ENCODE measurements at places on chromosomes 4 and X.

DNA sequence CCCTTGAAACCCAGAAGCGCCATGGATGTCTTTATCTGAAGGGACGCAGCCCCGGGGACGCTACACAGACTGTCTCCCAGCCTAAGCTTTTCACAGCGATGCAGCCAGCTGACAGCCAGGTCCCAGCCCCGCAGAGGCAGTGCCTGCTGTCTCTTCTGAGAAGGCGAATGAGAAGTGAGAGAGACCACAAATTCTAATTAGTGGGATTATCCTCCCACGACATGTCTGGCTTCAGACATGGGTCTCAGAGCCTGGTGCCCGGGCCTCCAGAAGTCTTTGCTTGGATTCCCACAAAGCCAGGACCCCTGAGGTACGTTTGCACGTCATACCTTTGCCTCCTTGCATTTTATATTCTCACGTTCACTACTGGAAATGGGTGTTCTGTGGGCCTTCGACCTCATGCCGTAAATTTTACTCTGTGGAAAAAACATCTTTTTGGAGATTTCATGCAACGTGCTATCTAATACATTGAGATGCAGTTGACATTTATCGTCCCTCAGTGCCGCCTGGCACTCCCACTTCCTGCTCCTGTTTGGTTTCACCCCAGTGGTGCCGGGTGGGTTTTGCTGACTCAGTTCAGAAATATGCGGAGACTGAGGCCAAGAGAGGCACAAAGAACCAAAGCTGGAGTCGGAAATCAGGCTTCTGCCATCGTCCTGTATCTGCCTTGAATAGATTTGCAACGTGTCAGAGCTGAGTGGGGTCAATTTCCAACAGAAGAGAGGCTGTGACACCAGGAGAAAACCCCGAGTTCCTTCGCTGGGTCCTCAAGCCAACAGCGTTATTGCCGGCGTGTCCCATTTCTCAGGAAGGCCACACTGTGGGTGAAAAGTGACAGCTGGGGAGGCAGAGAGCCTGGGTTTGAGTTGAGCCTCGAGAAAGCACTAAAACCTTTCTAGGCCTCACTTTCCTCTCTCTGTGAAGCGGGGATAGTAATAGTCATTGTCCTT, 114.4 kb downstream of the STK32B start:
- H3K4me1 ChIP-seq = no peaks in the 10 kb centered on the region
- H3K4me3 ChIP-seq = no peak overlapping the region

DNA sequence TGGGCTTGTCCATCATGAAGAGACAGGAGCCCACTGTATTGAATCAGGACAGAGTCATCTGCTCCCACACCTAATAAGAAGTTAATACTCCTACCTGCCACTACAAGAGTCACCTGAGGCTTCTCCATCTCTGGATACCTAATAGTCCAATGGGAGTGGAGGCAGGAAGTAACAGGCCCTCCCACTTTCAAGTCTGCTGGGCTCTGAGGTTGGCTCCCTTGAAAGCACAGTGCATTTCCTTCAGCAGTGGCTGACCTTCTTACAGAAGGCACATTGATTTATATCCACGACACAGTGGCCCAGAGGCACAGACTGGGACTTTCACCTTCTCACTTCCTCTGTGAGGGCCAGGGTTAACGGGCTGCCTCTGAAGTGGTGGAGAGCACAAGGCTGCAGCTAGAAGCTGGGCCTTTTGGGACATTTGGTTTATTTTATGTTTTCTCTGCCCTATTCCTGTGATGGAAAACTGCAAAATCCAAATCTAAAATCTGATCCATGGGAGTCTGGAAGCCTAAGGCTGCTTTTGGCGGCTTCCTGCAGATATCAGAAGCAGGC, 38.1 kb downstream of the FRG2 start:
- H3K4me3 ChIP-seq = no peak overlapping the region
- no peak for DNase-seq
- H3K27me3 ChIP-seq = no peaks in the 10 kb centered on the region
- no peak overlapping the region for H3K27ac ChIP-seq
- no peaks in the 10 kb centered on the region for H3K4me1 ChIP-seq

DNA sequence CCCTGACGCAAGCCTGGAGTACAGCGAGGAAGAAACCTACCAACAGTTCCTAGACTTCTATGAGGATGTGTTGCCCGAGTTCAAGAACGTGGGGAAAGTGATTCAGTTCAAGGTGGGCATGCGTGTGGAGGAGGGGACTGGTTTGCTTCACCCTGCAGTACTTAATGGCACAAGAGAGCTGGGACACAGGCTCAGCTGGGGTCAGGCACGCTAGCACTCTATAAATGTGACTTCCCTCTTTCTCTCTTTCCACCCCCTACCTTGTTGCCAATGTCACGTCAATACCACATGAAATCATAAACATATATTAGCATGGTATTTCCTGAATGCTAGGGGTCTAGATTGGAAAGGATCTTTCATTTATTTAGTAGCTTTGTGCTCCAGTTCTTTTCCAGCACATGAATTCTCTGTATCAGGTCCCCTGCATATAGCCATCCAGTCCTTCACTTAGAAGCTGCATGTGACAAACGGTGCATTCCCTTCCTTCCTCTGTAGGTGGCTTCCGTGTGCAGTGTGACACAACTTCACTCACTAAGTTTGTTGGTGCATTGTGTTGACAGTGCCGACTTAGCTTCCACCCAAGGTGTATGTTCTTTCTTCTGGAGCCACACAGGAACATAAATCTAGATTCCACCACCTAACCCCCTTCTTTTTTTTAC, 25.6 kb downstream of the ZRSR2 start:
- peaks cover 38% of the 10 kb centered on the region for H3K4me1 ChIP-seq
- peak overlapping the region; percentile 36 for H3K4me3 ChIP-seq
- H3K27me3 ChIP-seq = no peaks in the 10 kb centered on the region
- H3K27ac ChIP-seq = peak overlapping the region; percentile 72

DNA sequence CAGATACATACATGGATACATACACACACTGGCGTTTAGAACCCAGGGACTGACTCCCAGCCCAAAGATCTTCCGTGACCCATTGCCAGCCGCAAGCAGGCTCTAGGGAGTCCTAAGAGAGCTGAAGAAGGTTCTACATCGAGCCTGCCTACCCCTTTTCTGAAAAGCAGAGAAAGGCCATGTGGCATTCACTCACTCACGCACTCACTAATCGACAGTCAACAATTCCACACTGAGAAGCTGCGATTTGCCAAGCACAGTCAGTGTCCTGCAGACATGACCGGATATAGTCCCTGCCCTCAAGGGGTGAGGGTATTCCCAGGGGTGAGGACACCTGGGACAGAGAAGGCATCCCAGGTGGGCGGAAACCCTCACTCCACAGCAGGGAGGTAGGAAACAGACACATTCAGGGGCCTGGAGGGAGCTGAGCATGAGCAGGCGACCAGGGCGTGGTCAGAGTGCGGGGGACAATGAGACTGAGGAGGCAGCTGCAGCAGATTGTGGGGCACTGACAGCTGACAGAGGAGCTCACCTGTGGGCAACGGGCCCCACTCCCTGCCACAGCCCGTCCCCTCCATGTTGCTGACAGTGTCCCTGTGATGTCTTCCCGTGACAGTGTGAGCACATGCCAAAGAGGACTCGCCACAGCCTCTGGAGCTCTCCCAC, 13.2 kb upstream of the MAN2B2 start:
- no peaks in the 10 kb centered on the region for H3K36me3 ChIP-seq
- H3K4me3 ChIP-seq = no peak overlapping the region
- H3K4me1 ChIP-seq = peaks cover 2% of the 10 kb centered on the region

GRCh38 chrX:52598886-52599285, 55.8 kb downstream of the SSX7 start:
- DNase-seq = no peak
- H3K27me3 ChIP-seq = no peaks in the 10 kb centered on the region
- no peaks in the 10 kb centered on the region for H3K4me1 ChIP-seq
- no peaks in the 10 kb centered on the region for H3K36me3 ChIP-seq

DNA sequence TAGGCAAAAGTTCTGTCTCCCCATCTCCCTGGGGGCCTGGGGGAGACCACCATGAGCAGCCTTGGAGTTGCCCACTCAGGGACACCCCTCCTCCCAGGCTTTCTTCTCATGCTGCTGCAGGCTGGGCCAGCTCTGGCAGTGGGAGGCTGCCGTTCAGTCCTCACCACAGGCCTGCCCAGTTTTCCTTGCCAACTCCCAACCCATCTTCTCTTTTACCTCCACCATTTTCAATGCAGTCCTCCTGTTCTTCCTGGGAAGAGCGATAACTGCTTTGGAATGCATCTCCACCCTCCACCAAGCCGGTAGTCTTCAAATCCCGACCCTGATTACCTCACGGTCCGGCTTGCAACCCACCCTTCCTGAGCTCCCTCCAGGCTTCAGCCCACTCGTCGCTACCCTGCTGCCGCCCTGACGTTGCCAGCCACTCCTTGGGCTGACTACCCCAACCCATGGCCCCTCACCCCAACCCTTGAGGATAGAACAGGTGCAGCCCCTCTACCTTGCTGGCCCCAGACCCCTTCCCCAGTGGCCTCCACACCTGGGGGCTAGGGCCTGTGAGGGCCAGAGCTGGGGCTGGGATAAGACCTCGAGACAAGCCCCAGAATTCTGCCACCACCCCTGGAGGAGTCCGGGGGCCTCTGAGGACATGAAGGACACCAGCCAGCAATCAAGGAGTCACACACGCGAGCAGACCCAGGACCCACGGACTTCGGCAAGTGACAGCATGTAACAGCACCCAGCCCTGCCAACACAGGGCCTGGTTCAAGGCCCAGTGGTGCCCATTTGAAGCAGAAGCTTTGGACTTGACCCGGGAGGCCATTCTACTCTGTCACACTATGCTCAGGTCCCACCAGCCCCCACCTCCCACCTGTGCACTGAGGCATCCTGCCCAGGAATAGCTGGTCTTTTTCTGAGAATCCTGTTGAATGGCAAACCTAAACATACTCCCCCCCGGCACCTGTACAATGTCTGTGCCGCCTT, 9.2 kb downstream of the WDR1 start:
- H3K27me3 ChIP-seq = no peaks in the 10 kb centered on the region
- H3K27ac ChIP-seq = peak overlapping the region; percentile 64
- H3K4me3 ChIP-seq = peak overlapping the region; percentile 70
- no peak for DNase-seq

GRCh38 chr4:117284736-117285135, 199.4 kb upstream of the TRAM1L1 start:
- H3K27me3 ChIP-seq = no peaks in the 10 kb centered on the region
- no peaks in the 10 kb centered on the region for H3K36me3 ChIP-seq
- no peak overlapping the region for H3K27ac ChIP-seq
- H3K4me3 ChIP-seq = no peak overlapping the region
- DNase-seq = no peak
- H3K4me1 ChIP-seq = no peaks in the 10 kb centered on the region

DNA sequence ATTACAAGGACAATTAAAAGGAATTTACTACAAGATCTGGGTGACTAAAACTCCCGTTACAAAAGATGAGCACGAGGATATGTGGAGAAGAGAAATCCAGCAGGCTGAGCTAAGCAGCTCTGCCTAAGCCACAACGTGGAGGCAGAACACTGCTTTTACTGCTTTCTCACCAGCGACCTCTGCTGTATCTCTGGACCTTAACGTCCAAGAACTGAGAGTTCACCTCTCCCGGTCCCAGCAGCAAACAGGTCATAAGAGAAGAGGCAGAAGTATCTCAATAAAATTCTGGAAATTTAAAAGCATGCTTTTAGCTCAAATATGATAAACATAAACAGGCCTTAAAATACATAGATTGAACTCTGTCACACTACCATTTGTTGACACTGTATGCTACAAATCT, 81.0 kb downstream of the ADGRA3 start:
- peaks cover 10% of the 10 kb centered on the region for H3K4me1 ChIP-seq
- no peak overlapping the region for H3K27ac ChIP-seq

GRCh38 chrX:68083510-68083909, 349.8 kb downstream of the OPHN1 start:
- no peak for DNase-seq
- H3K36me3 ChIP-seq = no peaks in the 10 kb centered on the region
- H3K27ac ChIP-seq = no peak overlapping the region
- H3K4me3 ChIP-seq = no peak overlapping the region

- H3K4me1 ChIP-seq = peaks cover 40% of the 10 kb centered on the region
- peaks cover 17% of the 10 kb centered on the region for H3K36me3 ChIP-seq
- no peak overlapping the region for H3K27ac ChIP-seq
- H3K27me3 ChIP-seq = no peaks in the 10 kb centered on the region
Measured at GRCh38 chrX:136784231-136784630, 3.5 kb upstream of the ARHGEF6 start.

DNA sequence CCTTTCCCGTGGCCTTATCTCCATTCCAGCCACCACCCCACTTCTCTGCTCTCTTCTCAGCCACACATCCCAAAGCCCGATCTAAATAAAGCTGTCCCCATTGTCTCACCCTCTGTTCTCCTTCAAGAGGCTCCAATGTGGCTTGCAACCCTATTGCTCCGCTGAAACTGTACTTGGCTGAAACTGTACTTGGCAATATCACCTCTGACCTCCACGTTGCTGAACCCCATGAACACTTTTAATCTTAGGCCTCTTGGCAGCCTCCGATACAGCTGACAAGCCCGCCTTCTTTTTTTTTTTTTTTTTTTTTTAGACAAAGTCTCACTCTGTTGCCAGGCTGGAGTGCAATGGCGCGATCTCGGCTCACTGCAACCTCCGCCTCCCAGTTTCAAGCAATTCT, 12.1 kb downstream of the DCTD start:
- H3K36me3 ChIP-seq = peaks cover 41% of the 10 kb centered on the region
- DNase-seq = no peak
- no peaks in the 10 kb centered on the region for H3K27me3 ChIP-seq
- H3K4me1 ChIP-seq = peaks cover 4% of the 10 kb centered on the region

DNA sequence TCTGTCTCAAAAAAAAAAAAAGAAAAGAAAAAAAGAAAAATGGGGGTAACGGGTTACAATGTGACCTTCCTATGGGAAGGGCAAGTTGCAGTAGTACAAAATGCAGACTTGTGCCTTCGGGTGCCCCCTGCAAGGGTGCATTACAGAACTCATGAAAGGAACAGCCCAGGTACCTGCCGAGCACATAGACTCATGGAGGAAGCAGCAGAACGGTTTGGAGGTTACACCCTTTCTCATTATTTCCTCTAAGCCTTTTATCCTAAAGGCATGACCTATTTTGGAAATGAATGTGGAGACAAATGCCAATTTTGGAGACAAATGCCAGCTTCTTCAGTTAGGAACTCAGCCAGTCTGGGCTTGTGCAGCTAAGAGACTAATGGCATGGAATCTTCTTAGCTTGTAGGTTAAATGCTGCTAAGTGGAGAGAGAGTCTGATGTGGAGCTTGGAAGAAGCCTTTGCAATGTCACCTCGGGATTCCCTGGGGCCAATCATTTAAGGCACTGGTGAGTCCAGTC, 44.1 kb upstream of the PRKX start:
- peaks cover 7% of the 10 kb centered on the region for H3K27me3 ChIP-seq
- H3K4me1 ChIP-seq = no peaks in the 10 kb centered on the region
- H3K36me3 ChIP-seq = no peaks in the 10 kb centered on the region
- no peak overlapping the region for H3K27ac ChIP-seq
- H3K4me3 ChIP-seq = no peak overlapping the region

DNA sequence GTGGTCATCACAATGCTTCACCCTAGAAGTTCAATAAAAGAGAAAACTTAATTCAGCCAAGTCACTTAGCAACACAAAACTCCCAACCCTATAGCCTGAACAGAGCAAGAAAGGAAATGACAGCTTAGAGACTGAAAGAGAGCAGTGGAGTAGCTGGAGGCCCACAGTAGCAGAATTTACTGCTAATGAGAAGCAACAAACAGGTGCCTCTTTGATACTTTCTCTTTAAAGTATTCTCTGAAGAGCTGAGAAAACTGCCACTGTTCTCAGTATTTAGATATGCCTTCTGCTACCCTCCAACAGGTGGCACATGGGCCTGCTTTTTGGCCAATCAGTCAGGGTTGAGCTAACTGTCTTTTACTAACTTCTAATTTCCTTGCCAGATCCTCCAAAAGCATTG, 240.0 kb downstream of the GPC3 start:
- H3K36me3 ChIP-seq = no peaks in the 10 kb centered on the region
- DNase-seq = no peak
- no peaks in the 10 kb centered on the region for H3K27me3 ChIP-seq
- H3K4me1 ChIP-seq = peaks cover 22% of the 10 kb centered on the region

- H3K27me3 ChIP-seq = peaks cover 4% of the 10 kb centered on the region
- no peak overlapping the region for H3K27ac ChIP-seq
- H3K36me3 ChIP-seq = no peaks in the 10 kb centered on the region
- no peak overlapping the region for H3K4me3 ChIP-seq
Measured at GRCh38 chr4:47752214-47752613, 85.7 kb downstream of the CORIN start.

All from T-helper 2 cell treated with Interferon-gamma antibody and Interleukin-4, amounts not matched to agents 5 μg/mL and 100 μg/mL, for 36 hours (primary cell).